Activated CD4-positive, alpha-beta T cell treated with anti-CD3 and anti-CD28 coated beads for 24 hours (primary cell): ENCODE measurements at places on chromosomes 6 and 20.
A peak's percentile ranks its signal among the peaks of the same experiment; 100 is the strongest.

GRCh38 chr6:34235307-34236130, 1.2 kb upstream of the HMGA1 start:
- DNase-seq: peak; percentile 36

DNA sequence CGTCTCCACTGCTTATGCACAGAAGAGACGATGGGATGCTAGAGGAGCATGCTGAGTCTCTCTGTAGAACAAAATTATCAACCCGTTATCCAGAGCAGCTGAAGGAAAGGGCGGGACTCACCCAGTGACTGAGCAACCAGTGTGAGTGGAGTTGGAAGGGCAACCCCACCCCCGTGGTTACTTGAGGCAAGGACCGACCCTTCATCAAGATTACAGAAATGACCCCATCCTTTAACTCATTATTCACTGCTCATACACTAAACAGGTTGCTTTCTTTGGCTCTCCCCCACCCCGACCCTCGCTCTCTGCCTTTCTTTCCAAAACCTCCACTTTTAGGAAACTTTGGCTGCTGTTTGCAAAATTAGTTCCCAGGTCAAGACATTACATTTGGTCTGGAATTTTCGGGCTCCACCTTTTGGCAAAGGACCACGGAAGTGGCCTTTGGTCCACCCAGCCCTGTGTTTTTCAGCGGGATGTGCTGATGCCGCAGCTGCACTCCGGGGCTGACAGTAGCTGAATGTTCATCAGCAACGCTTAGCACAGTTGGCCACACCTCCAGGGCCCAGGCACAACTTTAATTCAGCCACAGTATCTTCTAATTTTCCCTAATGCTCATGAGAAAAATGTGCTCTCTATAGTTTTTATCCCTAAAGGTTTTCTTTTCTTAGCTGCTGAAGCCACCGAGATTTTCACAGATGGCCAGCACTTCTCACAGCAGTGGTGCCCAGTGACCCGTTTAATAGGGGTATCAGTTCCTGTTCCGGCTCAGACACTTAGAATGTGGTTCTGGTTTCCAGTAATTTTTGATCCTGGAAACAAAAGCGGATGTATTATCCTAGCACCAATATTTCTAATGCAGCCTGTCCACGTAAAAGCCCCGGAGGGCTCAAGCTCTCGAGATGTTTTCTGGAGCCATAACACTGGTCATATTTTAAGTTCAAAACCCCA, 103.6 kb upstream of the NXT1 start:
- no peak for DNase-seq

DNA sequence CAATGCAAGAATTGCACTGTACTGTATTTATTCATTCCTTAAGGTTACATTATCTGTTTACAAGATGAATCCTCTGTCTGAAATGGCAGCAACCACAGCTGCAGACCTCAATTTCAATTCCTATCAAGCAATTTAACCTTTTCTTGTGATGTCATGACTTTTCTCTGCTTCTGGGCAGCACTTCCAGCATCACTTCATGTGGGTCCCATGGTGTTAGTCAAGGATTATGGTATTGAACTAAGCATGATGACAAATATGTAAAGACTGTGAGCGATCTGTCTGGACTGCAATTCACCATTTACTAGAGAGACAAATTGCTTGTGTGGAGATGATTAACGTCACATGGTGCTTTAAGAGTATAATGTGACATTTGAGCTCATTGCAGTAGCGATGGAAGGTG, 90.5 kb upstream of the CCN2 start:
- DNase-seq: no peak

- DNase-seq: no peak
These were observed 45.2 kb upstream of the RIPPLY2 start for GRCh38 chr6:83808005-83808404.

DNA sequence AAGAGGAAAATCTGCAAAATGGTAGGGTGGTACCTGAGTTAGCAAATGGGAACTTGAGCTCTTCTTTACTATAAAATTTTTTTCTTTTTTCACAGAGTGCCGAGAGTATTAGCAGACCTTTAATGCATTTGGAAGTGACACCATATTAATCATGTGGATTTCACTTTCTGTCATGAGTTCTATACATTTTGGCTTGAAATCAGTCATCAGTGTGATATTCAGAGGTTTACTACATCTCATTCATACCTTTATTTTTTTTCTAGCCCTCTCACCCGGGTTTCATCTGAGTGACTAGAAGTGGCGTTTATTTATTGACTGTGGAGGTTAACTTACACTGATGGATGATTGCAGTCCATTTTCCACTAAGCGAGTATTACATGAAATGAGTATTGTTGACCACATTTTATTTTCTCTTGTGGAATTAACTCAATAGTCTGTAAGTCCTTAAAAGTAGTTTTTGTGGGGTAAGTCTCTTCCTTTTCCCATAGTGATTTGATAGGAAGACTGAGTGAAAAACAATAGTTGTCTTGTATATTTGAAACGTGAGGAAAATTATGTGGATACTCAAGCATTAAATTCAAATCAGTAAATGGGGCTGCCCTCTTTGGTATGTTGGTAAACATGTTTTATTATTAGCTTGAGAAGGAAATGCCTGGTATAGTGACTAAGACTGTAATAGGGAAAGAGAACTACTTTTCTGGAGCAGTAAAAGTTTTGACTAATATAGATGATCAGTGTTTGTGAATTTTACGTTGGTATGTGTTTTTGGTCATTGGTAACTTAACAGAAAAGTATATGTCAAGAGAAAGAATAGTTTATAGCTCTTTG, 55.5 kb downstream of the JARID2 start:
- DNase-seq: no peak

- DNase-seq: no peak
These were observed 2.3 kb downstream of the PREX1 start for GRCh38 chr20:48825566-48825920.

GRCh38 chr20:2890742-2891141, 17.5 kb downstream of the PTPRA start:
- no peak for DNase-seq

DNA sequence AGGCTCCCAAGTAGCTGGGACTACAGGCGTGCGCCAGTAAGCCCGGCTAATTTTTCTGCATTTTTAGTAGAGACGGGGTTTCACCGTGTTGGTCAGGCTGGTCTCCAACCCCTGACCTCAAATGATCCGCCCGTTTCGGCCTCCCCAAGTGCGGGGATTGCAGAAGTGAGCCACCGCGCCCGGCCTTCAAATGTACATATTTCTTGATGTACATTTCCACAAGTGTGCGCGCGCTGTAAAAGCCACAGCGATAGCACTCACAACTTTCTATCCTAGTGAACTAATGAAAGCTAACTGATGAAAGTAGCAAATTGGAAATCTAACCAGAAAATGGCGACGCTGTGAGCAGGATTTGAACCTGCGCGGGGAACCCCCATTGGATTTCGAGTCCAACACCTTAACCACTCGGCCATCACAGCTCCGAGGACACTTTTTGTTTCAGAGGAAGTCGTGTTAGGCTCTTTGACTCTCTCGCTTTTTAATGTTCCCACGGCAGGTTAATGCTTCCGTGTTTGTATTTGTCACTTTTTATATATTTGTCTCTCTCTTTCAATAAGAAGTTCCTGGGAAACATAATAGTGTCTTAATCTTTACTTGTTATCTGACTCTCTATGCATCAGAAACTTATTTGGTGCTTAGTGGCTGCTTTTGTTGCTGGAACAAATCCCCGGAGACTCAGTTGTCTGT, 199.4 kb upstream of the ZNF184 start:
- no peak for DNase-seq

- DNase-seq: no peak
These were observed 4.0 kb upstream of the TFAP2D start for GRCh38 chr6:50709366-50709734.

DNA sequence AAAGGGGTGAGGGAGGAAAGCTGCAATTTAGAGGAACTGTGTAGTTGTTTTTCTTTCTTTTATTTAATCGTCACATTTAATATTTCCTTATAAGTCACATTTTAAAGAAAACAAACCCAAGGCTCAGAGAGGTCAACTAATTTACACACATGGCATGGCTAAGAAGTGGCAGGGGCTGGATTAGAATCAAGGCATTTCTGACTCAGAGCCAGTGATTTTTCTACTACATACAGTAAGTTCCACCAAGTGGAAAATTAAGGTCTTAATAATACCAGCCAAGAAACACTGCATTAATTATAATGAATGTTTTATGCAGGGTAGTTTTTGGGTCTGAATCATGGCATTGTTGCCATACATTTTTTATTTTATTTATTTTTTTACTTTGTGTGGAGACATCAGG, 607.7 kb upstream of the CITED2 start:
- no peak for DNase-seq

DNA sequence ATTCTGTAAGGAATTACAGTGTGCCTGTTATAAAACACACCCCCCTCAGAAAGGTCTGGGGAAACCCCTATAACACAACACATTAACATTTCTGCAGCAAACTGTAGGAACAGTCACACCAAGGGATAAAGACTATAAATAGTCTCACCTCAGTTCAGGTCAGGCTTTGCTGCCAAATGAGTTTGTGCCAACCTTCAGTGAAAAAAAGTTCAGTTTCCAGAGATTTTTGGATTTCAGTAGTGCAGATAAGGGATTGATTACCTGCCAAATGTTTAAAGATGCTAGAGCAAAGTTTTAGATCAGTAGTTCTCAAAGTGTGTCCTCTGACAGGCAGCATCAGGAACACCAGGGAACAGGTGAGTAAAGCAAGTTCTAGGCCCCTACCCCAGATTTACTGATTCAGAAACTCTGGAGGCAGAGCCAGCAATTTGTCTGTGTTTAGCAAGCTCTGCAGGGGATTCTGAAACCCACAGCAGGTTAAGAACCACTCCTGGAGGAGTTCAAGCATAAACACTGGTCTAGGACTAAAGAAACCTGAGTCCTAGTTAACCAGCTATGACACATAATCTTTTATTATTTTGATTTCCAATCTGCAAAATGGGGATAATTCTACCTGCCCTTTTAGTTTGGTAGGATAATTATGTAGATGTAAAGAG, 111.0 kb downstream of the RCAN2 start:
- DNase-seq: no peak

DNA sequence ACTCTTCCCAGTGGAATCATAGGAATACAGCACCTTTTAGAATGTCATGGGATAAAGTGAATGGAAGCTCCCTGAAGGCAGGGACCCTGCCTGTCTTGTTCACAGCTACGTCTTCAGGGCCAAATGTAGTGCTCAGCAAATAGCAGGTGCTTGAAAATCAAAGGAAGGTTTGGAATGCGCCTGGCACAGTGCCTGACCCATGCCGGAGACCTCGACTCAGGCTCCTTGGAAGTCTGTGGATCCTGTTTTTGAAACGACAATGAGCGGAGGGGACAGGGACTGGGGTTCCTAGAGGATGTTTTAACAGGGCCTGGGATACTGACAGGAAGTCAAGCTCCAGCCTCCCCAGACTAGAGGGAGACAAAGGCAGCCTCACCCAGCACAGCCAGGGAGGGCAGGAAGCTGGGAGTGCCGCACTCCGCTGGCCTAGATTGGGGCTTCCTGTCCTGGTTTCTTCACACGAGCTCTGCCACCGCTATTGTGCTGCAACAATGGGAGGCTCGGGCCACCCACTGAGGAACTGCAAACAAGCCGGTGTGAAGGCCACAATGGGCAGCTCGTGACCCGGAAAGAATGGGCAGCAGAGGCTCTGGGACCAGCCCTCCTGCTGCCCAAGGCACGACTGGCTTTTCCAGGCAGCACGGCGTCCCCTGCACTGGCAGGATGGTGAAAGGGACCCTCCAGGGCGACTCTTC, 76.7 kb downstream of the PREX1 start:
- no peak for DNase-seq

DNA sequence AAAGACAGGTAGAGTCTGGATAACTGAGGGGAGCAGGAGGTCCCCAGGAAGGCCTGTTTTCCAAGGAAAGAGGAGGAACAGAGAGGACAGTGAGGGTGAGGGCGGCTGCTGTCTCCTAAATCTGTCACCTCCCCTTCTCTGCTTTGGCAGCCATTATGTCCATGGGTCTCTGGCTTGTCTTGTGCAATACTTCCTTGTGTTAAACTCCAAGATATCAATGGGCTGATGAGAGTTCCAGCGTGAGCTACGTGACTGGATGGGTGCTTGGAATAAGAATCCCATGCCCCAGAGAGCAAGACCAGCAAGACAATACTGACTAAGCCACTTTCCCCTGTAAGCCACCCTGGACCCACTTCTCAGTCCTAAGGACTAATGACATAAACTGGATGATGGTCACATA, 26.3 kb upstream of the DNAAF9 start:
- no peak for DNase-seq

GRCh38 chr20:36861625-36861874, 14.4 kb upstream of the TLDC2 start:
- DNase-seq: no peak
